ENCODE measurements at places on chromosomes 1 and 21.

- DNase-seq: no peak
Observed at GRCh38 chr21:31848326-31848985, 24.4 kb upstream of the HUNK start.

- DNase-seq: no peak
Observed at GRCh38 chr1:11314959-11315358, 42.0 kb downstream of the UBIAD1 start.

- DNase-seq: no peak
Observed at GRCh38 chr1:237700181-237700580, 190.5 kb downstream of the ZP4 start.

GRCh38 chr1:230265200-230266115 lies 160.7 kb downstream of the PGBD5 start:
- no peak for DNase-seq

GRCh38 chr1:109764561-109765482 lies 1.1 kb upstream of the EPS8L3 start:
- DNase-seq: no peak

DNA sequence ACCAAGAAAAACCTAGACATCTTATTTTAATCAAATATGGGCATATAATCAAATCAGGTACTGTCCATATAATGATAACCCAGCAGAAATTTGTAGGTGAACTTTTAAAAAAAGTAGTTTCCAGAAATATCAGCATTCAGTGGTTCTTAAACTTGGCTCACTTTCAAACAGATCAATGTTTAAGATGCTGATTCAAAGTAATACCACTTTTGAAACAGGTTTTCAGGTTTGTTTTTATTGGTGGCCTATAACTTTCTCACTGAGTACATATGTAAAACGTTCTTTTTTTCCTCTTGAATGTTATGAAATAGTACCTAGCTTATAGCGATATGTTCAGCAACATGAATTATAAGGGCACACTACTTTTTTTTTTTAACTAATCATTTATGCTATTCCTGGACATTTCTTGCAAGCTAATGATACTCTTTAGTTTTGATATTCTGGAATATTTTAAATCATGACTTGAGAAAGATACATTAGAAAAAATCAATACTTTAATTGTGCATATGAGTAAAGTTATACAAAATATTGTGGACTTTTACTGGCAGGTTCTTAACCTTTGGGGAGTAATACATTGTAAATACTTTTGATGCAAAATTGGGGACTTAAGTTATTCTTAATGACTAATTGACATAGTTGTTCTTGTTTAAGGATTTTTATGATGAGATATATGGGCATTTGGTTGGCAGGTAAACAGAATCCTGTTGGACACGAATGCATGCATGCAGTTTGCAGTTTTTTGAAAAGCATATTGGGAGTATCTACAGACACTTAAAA lies 3.0 kb downstream of the NFIA start:
- no peak for DNase-seq

- DNase-seq: no peak
Observed at GRCh38 chr1:223123011-223123610, 19.9 kb downstream of the TLR5 start.
